Ureter (tissue), 1 donor: ENCODE measurements at places on chromosomes 3 and 15.

DNA sequence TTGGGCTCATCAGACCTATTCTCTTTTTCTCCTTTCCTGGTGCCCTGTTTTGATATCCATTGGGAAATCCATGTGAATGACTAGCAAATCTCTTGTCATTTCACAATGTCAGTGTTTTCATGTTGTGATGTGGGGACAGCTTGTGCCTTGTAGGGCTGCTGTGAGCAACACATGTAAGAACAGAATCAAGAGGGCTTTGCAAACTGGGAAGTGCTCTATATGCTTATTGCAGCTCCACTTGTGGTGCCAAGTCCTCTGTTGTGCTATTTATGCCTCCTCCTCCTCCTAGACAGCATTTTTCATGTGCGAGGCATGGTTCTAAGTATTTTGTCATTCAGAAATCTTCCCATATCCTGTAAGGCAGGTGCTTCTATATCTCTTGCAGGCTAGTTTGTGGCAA, 56.4 kb downstream of the ZNF621 start:
- no peak for DNase-seq

- no peak for DNase-seq
Measured at GRCh38 chr15:89023311-89023961, 64.8 kb upstream of the ABHD2 start.

DNA sequence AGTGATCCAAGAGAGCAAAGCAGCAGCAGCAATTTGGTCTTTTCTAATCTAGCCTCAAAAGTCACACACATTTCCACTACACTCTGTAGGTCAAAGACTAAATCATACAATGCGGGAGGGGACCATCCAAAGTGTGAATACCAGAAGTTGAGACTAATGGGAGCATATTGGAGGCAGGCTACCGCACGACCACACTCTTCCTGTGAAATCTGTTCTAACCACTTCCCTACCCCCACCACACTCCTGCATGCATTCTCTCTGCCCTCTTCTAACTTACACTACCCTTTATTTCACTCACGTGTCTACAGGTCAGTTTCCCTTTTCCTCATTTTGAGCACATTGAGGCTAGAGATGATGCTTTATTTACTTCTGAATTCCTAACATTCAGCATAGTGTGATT, 23.7 kb upstream of the PRTG start:
- DNase-seq = no peak

- no peak for DNase-seq
Measured at GRCh38 chr3:37903320-37903719, 41.6 kb downstream of the CTDSPL start.

DNA sequence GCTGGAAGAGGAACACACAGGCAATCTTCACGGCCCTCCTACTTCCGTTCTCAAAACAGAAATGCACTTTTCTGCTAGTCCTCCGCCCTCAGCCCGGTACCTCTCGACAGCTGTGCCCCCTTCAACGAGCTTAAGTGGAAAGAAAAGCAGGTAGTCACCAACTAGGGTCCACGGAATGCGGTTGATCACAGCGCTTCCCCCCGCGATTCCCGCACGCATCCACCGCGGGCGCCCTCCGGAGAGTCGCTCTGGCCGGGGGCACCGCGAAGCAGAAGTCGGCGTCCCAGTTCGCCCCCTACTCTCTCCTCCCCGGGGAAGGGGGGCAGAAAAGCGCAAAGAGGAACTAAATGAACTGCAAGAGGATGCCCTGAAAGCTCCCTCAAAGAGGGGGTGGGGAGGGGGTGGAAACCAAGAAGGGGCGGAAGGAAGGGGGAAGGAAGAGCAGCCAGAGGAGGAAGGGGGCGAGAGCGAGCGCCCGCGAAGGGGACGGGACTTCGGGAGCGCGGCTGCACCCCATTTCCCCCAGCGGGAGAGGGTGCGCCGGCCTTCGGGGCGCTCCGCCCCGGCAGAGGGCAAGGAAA, 738 bp downstream of the ACAP2 start:
- peak; percentile 56 for DNase-seq

GRCh38 chr3:98014268-98014585, 20.9 kb downstream of the GABRR3 start:
- no peak for DNase-seq

DNA sequence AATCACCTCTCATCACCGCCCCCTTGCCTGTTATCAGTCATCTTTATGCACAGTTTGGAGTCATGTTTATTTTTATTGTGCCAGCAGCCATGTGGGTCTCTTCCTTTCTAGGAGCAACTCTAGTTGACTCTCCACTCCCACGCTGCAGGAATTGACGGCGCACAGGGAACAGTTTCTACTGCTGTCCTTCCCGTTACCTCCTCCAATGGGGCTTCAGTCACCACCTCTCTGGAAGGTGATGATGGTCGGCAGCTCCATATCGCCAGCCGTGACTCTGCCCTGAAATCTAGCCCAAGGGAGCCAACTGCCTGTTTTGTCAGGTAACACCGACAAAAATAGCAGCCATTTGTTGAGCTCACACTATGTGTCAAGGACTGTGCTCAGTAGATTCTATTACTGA, 35.6 kb upstream of the FAM107A start:
- DNase-seq = no peak

- no peak for DNase-seq
Measured at GRCh38 chr3:195739561-195740111, 18.9 kb downstream of the MUC20 start.
